ENCODE measurements at places on chromosomes 6 and 20.

DNA sequence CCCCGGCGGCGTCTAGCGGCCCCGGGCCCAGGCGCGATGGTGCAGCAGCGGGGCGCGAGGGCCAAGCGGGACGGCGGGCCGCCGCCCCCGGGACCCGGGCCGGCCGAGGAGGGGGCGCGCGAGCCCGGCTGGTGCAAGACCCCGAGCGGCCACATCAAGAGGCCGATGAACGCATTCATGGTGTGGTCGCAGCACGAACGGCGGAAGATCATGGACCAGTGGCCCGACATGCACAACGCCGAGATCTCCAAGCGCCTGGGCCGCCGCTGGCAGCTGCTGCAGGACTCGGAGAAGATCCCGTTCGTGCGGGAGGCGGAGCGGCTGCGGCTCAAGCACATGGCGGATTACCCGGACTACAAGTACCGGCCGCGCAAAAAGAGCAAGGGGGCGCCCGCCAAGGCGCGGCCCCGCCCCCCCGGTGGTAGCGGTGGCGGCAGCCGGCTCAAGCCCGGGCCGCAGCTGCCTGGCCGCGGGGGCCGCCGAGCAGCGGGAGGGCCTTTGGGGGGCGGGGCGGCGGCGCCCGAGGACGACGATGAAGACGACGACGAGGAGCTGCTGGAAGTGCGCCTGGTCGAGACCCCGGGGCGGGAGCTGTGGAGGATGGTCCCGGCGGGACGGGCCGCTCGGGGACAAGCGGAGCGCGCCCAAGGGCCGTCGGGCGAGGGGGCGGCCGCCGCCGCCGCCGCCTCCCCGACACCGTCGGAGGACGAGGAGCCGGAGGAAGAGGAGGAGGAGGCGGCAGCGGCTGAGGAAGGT, 715 bp downstream of the SOX12 start:
- DNase-seq, result no peak

- DNase-seq, result no peak
These were observed 9.2 kb upstream of the KIAA0319 start for GRCh38 chr6:24655215-24655614.

DNA sequence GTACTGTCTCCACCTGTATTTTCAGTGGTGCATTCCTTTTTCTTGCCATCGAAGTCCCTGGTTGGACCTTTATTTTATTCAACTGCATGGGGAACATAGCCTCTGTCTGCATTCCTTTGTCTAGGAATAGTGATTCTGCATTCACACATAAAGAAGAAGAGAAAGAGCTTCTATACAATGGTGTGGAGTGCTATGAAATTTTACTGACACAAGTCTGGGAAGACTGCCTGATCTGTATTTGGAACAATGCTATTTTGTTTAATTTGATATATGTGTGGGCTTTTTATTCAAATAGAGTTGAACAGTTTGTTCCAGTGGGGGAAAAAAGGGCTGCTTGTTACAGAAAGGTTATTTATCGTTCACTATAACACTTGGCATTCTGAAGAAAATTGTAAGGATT, 375.7 kb upstream of the POU3F2 start:
- no peak for DNase-seq

DNA sequence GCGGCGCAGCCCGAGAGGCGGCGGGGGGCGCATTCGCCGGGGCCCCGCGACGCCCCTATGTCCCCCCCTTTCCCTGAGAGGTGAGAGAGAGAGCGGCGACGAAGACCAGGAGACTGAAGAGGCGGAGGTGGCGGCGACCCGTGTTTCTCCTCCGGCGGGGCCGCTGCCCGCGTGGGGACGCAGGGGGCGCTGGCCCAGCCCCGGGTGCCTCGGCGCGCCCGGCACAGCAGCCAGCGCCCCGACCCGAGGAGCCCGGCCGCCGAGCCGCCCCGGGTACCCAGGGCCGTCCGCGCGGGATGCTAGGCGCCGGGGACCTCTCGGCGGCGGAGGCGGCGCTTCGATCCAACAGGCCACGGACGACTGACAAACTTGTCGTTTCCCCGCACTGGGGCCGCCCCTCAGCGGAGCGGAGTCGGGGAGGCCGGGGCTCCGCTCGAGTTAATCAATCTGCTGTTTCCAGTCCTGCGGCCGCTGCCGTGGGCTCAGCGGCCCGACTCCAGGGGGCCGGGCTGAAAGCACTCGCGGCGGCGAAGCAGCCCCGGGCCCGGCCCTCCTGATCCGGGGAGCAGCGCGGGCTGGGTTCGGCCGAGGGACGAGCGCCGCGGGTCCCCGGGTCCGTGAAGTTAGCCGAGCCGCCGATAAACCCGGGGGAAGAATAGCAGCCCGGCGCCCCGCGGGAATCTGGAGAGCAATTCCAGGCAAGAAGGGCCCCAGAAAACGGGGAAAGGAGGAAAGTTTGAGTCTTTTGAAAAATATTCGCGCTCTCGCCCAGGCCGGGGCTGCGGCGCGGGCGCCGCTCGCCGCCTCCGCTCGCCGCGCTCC, 631 bp downstream of the MDGA1 start:
- DNase-seq, result no peak

- no peak for DNase-seq
These were observed 333.8 kb downstream of the PTPRT start for GRCh38 chr20:42855896-42856295.

Measured in T1000 (cell line).